Stimulated activated CD8-positive, alpha-beta memory T cell treated with anti-CD3 and anti-CD28 coated beads, Interleukin-4, amount 100 ng/mL, for 1 hour (primary cell): ENCODE measurements at places on chromosomes 5 and 9.

DNA sequence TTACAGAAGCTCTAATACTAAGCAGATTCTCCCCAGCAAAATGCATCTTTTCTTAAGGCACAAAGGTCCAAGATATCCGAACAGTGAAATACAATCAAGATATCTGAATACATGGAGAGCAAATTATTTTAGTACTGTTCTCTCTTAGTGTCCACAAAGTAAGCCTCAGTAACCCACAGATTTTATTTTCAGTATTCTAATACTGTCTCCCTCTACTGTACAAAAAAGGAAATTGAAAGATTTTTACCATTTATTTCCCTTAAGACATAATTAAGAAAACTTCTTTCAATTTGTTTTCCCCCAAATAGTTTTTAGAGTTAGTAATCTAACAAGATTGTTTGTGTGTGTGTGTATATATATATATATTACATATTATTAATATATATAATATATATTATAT lies 24.7 kb upstream of the NOL6 start:
- DNase-seq = no peak

DNA sequence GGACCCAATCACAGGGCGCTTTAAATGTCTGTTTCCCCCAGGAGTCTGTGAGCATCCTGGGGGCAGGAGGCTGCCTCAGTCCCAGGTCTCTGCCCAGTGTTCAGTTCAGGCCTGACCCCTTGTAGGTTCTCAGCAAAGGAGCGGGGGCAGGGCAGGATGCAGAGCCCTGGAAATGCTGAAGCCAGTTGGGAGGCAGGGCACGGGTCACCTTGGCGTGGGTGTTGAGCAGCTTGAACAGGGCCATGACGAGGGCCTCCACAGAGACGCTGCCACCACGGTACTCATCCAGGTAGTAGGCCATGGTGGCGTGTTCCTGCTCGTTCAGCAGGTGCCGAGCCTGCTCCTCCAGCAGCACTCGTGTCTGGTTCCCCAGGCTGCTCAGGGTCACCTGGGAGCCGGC lies 36.3 kb upstream of the AKNA start:
- no peak for DNase-seq

DNA sequence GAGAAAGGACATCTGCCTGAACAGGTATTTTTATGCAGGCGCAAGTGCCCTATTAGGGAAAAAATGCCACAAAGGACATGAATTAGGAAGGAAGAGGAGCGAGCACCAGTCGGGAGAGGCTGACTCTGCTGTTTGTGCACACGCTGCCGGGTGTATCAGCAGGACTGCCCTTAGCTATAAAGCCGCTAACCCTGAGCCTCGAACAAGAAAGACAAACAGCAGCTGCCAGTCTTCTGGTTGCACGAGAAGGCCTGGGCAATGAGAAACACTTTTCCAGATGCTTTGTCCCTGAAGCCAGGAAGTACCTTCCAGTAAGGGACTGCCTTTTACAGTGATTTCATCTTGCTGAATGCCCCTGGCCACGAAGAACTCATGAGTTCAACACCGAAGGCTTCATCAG lies 12.6 kb downstream of the QSOX2 start:
- no peak for DNase-seq

GRCh38 chr5:75461679-75462078 lies 49.8 kb downstream of the CERT1 start:
- DNase-seq = no peak

GRCh38 chr5:122366501-122366900 lies 54.5 kb downstream of the SNCAIP start:
- no peak for DNase-seq
